ENCODE measurements at places on chromosomes 12 and 14.

DNA sequence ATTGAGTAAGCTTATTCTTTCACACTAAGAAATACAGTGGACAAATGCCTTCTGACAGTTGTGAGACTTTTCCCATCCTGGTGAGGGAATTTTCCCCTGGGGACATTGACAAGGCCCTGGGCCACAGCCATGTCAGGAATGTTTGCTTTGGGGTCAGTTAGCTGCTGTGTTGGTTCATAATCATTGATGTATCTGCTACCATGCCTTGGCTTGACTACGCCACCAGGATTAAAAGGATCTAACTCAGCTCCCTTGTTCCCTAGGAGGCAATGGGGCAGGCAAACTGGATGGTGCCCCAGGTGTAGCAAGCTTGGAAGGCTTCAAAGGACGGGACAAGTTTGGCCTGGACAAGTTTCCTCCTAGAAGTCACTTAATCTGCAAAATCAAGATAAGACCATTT lies 3.1 kb upstream of the CCDC88C start:
- no peak for DNase-seq

DNA sequence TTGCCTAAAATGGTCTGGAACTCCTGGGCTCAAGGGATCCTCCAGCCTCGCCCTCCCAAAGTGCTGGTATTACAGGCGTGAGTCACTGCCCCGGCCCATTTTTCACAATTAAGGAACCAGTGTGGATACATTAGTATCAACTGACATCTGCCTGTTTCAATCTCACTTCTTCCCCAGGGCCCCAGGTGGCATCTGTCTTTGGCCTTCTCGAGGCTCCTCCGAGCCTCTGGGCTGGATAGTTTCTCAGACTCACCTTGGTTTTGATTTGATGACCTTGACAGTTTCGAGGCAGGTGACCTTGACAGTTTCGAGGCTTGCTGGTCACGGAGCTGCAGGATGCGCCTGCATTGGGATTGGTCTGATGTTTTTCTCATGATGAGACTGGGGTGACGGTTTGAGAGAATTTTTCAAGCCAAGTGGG lies 41.0 kb upstream of the NCOR2 start:
- no peak for DNase-seq

GRCh38 chr12:108849660-108850059 lies 7.7 kb downstream of the SSH1 start:
- no peak for DNase-seq

DNA sequence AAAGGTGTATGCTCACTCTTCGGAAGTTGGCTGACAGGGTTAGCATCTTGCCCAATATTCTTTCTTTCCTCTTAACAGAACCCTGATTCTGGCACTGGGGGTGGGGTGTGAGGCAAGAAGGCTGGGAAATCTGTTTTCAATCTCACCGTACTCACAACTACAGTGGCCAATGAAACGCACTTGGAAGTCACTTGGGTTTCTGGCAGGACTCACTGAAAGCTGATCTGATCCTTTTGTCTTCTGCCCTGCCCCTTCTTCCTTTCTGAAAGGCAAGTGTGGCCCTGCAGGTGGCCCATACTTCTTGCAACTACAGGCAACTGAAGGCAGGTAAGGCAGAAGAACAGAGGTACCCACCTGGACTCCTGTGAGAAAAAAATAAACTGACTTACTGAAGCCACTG lies 106.9 kb downstream of the STXBP6 start:
- peak; percentile 49 for DNase-seq

DNA sequence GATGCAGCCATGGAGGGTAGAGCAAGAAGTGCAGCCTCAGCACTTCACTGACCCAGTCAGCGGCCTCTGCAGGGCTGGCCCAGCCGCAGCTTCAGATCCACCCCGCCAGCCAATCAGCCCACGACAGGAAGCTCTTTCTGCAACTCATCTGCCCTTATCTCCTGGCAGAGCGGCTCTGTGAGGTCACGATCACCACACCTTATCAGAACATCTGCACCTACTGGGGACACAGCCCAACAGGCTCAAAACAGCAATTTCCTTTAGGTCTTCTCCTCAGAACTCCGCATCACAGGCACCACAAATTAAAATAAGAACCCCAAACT lies 287.3 kb downstream of the BCL11B start:
- DNase-seq: no peak

- no peak for DNase-seq
Measured at GRCh38 chr14:87966816-87967215, 26.2 kb downstream of the GALC start.

GRCh38 chr14:58656671-58657411 lies 19.1 kb downstream of the DACT1 start:
- no peak for DNase-seq

GRCh38 chr14:26385310-26385709 lies 212.5 kb downstream of the NOVA1 start:
- no peak for DNase-seq

GRCh38 chr14:104291123-104292000 lies 153.0 kb downstream of the KIF26A start:
- peak; percentile 3 for DNase-seq

DNA sequence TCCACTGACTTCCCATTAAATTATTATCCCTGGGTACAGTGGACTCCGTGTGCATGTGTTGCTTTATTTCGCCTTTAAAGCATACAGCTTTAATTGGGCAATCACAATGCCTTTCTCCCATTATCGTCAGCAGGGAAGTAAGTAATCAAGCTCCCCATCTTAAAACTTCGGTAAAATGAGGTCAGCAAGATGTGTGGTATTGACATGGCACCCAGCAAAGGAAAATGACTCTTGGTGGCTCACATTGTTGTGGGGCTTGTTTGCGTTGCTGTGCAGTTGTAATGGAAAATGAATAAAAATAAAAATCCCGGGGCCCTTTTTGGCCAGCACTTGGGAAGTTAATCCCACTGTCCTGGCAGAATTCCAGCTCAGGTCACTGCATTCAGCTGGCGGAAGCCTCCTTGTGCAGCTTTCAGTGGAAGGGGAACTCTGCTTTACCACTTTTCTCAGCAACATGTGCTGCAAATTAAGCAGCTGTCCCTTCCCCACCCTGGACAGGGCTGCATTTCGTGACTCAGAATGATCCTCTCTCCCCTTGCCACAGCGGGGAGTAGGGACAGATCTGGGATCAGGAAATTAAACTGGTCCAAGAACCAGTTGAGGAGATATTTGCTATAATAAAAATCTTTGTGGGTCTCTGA lies 13.9 kb upstream of the ATP2A2 start:
- DNase-seq: no peak

- DNase-seq: no peak
Measured at GRCh38 chr12:92871116-92871515, 58.0 kb downstream of the EEA1 start.

GRCh38 chr12:2336409-2336829 lies 283.6 kb downstream of the CACNA1C start:
- DNase-seq: no peak
